ENCODE measurements at places on chromosomes 6 and 20.

DNA sequence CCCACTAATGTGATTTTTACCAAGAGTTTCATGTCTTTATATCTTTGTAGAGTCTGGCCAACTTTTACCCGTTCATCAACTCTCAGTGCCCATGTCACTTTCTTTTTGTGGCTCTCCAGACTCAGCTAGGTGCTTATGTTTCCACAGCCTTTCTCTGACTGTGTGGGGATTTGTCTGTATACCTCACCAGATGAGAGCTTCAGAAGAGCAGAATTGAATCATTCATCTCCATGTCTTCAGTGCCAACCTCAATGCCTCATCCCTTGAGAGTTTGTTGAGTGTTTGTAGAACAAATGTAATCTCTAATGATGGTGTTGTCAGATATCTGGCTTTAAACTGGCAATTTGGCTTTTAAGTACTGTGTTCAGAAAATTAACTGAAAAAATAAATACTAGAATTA, 16.8 kb upstream of the CCN2 start:
- DNase-seq = no peak

GRCh38 chr20:4708856-4709255, 12.9 kb upstream of the PRND start:
- no peak for DNase-seq

DNA sequence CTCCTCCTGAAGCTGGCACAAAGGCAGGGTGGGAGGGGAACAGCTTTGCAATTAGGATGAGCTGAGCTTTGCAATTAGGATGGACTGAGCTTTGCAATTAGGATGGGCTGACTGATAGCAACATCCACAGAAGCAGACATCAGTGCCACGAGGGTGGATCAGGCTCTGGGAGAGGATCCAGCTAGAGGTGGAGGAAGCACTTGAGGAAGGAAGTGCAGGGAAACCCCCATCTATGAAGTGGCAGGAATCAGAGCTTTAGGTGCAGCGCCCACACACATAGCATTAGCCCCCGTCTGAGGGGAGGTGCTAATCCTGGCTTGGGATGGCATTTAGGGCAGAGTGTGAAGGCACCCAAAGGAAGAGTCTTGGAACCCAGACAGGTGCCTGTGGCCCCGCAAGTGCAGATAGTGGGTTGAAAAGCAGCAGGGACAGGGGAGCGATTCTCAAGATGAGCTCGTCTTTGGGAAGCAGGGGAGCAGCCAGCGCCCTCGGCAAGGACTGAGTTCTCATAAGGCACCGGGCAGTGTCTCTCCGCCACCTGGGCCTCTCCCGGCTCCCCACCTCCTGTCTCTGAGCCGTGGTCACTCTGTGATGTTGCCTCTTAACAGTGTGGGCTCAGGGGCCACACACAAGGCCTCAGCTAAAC, 12.0 kb upstream of the THBS2 start:
- DNase-seq = no peak

DNA sequence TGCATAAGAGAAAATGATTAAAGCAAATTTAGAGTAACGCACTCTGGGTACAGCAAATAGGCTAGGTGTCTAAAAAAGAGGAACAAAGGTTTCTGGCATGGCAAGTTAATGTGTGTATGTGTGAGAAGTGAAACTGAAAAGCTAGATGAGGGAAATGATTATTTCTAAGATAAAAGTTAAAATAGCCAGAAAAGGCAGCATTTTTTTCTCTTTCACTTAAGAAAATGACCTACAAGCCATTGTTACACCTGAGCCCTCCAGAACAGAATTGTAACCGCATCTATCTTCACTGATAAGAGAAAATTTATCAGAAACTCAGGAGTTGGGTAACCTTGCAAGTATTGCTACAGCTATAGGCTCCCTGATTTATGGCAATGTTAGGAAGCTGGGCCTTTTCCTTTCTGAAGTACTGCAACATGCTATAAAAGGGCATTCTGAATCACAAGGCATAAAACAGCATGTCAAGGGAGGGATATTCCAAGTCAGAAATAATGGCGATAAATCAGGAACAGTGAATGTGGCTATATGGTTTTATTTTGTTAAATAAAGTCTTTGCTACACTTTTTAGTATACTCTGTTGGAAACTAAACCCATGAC, 395.3 kb downstream of the TBC1D32 start:
- DNase-seq = no peak

- no peak for DNase-seq
These were observed 912 bp upstream of the SENP6 start for GRCh38 chr6:75600768-75601167.

DNA sequence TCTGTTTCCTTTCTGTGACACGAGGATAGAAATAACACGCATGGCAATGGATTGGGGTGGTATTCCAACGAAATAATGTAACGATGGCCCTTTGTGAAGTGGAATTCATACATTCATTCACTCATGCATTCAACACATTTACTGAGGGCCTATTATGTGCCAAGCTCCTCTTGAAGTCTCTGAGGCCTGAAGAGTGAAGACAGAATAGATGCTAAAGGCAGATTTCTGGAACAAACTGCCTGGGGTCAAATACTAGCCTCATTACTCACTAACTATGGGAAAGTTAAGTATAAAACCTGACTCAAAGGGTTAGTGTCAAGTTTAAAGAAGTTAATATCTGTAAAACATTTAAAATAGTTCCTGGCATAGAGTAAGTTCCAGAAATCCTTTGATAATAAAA, 279.6 kb upstream of the SULF2 start:
- peak; percentile 83 for DNase-seq

- DNase-seq = no peak
These were observed 54.4 kb downstream of the TGM2 start for GRCh38 chr20:38110525-38111178.

DNA sequence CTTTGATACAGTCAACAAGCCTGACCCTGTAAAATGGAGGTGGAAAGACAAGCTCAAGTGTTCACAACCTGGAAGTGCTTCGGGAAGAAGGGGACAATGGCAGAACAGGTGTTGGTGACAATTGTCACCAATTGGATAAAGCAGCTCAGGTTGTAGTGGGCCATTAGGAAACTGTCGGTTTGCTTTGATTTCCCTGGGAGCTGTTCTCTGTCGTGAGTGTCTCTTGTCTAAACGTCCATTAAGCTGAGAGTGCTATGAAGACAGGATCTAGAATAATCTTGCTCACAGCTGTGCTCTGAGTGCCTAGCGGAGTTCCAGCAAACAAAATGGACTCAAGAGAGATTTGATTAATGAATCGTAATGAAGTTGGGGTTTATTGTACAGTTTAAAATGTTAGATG, 15.0 kb downstream of the CCR6 start:
- DNase-seq = no peak

GRCh38 chr20:11376998-11377397, 540.7 kb upstream of the BTBD3 start:
- no peak for DNase-seq

GRCh38 chr6:168137024-168137423, 58.0 kb upstream of the FRMD1 start:
- no peak for DNase-seq

GRCh38 chr20:57325632-57326356, 3.8 kb upstream of the SPO11 start:
- no peak for DNase-seq

DNA sequence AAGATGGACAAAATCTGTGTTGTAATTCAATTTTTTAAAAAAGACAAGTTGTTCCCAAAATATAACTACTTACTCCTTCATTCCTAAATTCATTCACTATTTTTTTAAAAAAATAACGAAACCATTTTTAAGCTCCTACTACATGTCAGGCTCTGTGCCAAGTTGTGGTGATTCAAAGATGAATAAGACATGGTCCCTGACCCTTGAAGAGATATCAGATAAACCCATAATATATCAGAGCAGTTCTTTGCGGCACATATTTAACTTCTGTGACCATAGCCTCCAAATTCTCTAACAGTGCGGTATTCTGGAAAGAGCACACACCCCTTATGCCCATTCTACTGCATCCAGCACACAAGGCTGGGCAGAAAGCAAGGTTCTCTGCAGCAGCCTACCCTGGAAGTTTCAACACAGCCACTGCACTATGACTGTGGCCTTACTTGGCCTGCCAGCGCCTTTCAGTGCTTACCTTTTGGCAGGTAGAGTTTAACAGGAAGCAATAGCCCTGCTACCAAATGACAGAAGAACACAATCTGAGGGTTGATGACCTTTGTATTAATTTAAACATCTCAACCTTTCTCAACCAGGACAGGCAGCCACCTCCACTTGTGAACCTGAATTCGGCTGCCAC, 406.5 kb downstream of the BTBD9 start:
- no peak for DNase-seq

GRCh38 chr6:63643862-63644261, 8.3 kb downstream of the PHF3 start:
- no peak for DNase-seq

- DNase-seq = no peak
These were observed 78.3 kb downstream of the ZDHHC14 start for GRCh38 chr6:157459327-157459726.

DNA sequence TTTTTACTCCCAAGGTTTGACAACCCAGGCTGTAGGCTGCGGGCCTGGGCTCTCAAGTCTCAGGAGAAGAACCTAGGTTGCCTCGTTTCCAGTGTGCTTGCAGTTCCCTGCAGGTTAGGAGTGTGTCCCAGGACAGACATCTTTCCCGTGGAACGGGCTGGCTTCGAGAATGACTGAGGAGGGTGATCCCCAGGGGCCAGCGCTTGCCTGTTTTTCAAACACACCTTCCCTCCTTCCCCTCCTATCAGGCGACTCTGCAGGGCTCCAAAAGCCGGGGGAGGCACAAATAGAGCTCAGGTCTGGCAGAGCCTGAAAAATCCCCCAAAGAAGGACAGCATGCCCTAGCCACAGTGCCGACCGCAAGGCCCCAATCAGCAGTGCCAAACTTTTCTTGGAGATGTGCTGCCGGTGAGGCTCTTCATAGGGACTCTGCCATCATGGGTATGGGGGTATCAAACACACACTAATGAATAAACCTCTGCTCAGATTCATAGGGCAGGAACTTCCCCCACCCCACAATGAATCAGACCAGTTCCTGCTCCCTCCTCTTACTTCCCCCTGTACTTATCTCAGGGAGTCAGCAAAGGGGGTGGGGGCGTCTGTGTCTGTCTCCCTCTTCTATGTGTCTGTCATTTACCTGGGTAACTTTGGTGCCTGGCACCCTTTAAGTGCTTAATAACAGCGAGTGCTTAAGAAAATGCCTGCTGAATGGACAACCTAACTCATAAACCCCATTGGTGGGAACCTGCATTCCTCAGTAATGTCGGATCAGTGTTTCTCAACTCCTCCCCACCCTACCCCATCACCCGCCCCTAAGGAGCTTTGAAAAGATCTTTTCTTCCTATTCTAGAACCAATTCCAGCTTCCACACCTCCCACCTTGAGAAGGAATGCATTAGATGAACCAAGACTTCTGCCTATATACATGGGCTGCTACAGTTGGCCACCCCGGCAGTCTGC, 1.6 kb downstream of the KCNG1 start:
- DNase-seq = no peak

- DNase-seq = no peak
These were observed 24.7 kb downstream of the RBCK1 start for GRCh38 chr20:432677-433299.

DNA sequence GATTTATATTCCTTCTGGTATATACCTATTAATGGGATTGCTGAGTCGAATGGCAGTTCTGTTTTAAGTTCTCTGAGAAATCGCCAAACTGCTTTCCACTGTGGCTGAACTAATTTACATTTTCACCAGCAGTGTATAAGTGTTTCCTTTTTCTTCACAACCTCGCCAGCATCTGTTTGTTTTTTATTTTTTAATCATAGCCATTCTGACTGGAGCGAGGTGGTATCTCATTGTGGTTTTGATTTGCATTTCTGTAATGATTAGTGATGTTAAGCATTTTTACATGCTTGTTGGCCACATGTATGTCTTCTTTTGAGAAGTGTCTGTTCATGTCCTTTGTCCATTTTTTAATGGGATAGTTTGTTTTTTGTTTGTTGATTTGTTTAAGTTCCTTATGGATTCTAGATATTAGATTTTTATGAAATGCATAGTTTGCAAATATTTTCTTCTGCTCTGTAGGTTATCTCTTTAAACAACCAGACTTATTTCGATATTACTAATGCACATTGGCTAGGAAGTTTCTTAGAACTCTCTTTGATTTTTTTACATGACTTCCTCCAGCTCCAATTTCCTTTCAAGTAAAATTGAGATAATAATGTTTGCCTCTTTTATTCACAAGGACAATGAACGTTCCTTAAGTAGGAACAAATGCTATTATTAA, 12.2 kb upstream of the VNN1 start:
- no peak for DNase-seq

GRCh38 chr6:140440223-140440835, 1065.9 kb upstream of the CITED2 start:
- no peak for DNase-seq

GRCh38 chr20:40262219-40262618, 426.8 kb downstream of the MAFB start:
- no peak for DNase-seq

- DNase-seq = peak; percentile 81
These were observed 68.3 kb upstream of the TMEM244 start for GRCh38 chr6:129929433-129929832.

GRCh38 chr6:20279051-20279450, 66.8 kb upstream of the MBOAT1 start:
- no peak for DNase-seq

DNA sequence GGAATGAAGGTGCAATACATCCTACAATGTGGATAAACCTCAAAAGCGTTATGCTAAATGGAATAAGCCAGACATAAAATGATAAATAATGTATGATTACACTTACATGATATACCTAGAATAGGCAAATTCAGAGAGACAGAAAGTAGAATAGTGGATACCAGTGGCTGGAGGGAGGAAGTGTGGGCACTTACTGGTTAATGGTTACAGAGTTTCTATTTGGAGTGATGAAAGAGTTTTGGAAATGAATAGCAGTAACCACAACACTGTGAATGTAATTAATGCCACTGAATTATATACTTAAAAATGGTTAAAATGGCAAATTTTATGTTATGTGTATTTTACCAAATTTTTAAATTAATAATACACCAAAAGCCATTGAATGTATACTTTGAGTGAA, 71.4 kb upstream of the CST7 start:
- no peak for DNase-seq

GRCh38 chr6:137271245-137272183, 52.3 kb upstream of the IFNGR1 start:
- DNase-seq = no peak

DNA sequence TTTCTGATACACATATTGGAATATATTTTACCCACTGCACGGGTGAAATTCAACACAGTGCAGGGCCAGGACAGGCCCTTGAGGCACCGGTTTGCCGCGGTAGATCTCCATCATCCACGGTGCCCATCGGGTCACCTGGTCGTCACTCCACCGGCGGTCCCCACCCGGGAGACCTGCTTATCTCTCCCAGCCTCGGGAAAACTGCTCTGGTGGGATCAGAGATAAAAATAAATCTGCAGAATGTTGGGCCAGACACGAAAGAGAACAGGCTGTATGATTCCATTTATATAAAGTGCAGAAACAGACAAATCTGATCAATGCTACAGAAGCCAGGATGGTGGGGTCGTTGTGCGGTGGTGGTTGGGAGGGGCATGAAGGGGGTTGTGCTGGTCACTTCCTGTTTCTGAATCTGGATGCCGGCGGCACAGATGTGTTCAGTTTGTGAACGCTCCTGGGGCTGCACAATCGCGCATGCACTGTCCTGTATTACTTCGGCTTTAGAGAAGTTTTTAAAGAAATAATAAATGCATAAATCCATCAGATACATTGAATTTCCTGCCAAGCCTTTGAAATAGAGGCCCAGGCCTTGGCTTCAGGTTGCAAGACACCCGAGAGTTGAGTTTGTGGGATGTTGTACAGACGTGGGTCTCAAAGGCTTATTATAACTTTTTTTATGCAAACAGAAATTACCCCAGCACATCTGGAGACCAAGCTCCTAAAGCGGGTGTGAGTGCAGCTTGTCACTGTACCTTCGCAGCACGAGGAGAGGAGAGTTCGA, 54.3 kb downstream of the ANKRD60 start:
- no peak for DNase-seq

GRCh38 chr20:3797592-3798372, 1.7 kb downstream of the CDC25B start:
- no peak for DNase-seq
